Activated naive CD8-positive, alpha-beta T cell treated with anti-CD3 and anti-CD28 coated beads, Interleukin-2, amount 10 ng/mL, durations not matched to agents 7 days and 5 days (primary cell): ENCODE measurements at places on chromosomes 4 and X. TPM values are rescaled to one million over a fixed set of nuclear protein-coding genes. Genes with fewer than 3 reads are reported as not detected.

- no peaks in the 10 kb centered on the region for H3K36me3 ChIP-seq
- H3K27ac ChIP-seq, result no peak overlapping the region
- no peak for DNase-seq
- no peak overlapping the region for H3K4me3 ChIP-seq
- H3K4me1 ChIP-seq, result no peaks in the 10 kb centered on the region
Measured at GRCh38 chr4:172666711-172667368, 501.8 kb upstream of the GALNT7 start.

GRCh38 chr4:15438939-15439524 lies 11.2 kb downstream of the C1QTNF7 start:
- H3K27me3 ChIP-seq, result no peaks in the 10 kb centered on the region
- H3K27ac ChIP-seq, result no peak overlapping the region
- no peak overlapping the region for H3K4me3 ChIP-seq
- H3K36me3 ChIP-seq, result no peaks in the 10 kb centered on the region
- H3K4me1 ChIP-seq, result no peaks in the 10 kb centered on the region

- H3K4me1 ChIP-seq, result no peaks in the 10 kb centered on the region
- no peaks in the 10 kb centered on the region for H3K27me3 ChIP-seq
- H3K4me3 ChIP-seq, result no peak overlapping the region
- DNase-seq, result no peak
- H3K27ac ChIP-seq, result no peak overlapping the region
Measured at GRCh38 chrX:118652717-118653116, 74.7 kb upstream of the IL13RA1 start.

DNA sequence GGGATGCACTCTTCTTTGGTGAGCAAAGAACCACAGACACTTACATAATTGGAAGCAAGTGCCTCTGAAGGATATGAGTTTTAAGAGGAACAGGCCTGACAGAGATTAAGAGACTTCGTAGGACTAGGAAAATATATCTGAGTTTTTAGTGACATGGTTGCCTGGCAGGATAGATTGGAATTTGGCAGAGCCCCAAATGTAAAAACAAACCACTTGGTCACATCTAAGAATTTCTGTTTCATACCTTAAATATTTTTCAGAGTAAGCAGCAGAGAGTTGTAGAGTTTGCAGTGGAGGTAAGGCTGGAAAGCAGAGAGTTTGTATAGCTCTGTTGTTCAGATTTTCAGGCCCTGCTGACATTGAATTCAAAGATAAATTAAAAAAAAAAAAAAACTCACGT lies 150.1 kb upstream of the MAGEB2 start:
- H3K4me1 ChIP-seq, result no peaks in the 10 kb centered on the region
- no peaks in the 10 kb centered on the region for H3K27me3 ChIP-seq

DNA sequence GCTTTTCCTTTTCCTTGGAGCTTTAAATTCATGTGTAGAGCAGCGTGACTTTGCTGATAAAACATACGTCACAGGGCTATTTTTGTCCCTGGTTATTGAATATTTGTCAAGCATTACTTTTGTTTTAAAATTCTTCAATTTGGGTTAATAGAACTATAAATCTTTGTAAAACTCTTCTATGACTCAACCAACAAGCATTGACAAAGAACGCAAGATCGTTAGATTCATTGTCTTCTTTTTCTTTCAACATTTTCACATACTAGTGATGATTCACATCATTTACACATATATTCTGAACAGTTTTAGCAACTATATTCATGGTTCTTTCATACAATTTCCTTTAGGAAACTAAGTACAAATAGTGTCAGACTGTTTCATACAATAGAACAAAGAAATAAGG lies 72.0 kb upstream of the GPM6A start:
- H3K4me1 ChIP-seq, result no peaks in the 10 kb centered on the region
- no peak overlapping the region for H3K4me3 ChIP-seq
- no peaks in the 10 kb centered on the region for H3K27me3 ChIP-seq
- H3K27ac ChIP-seq, result no peak overlapping the region
- DNase-seq, result no peak

Gene CENPVL2
- not detected for total RNA-seq

Gene ARMCX1
- 0.72 TPM for total RNA-seq

Gene PPAT
- 22.4 TPM for total RNA-seq

Gene TMEM128
- 18.4 TPM for total RNA-seq

GRCh38 chr4:74904509-74905065 lies 28.3 kb upstream of the PARM1 start:
- no peaks in the 10 kb centered on the region for H3K4me1 ChIP-seq
- H3K27ac ChIP-seq, result no peak overlapping the region
- DNase-seq, result no peak
- H3K36me3 ChIP-seq, result no peaks in the 10 kb centered on the region

Gene ADH1C
- not detected for total RNA-seq

GRCh38 chr4:104493081-104493831 lies 1.4 kb downstream of the CXXC4 start:
- peaks cover 1% of the 10 kb centered on the region for H3K36me3 ChIP-seq
- H3K4me3 ChIP-seq, result no peak overlapping the region
- peaks cover 85% of the 10 kb centered on the region for H3K27me3 ChIP-seq
- no peak for DNase-seq

Gene CPEB2
- total RNA-seq, result 14.7 TPM

DNA sequence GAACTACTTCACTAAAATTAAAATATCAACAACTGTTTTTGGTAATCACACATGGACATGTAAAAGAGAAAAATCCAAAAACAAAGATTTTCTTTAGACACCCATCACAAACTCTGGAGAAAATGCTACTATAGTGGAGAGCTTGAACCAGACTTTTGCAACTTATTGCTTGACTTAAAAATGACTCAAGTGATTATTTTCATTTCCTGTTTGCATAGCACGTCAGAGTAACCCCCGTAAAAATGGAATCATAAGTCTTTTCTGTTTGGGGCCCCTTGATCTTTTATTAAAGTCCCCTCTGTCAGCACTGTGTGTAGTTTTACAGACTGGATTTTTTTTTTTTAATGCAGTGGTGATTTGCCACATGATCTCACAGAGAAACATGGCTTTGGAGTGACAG lies 79.5 kb downstream of the PRKG2 start:
- no peaks in the 10 kb centered on the region for H3K4me1 ChIP-seq
- no peak overlapping the region for H3K27ac ChIP-seq
- peaks cover 2% of the 10 kb centered on the region for H3K27me3 ChIP-seq
- H3K4me3 ChIP-seq, result no peak overlapping the region
- DNase-seq, result no peak

- DNase-seq, result no peak
- no peaks in the 10 kb centered on the region for H3K27me3 ChIP-seq
- no peak overlapping the region for H3K4me3 ChIP-seq
Measured at GRCh38 chrX:120672841-120673530, 43.1 kb upstream of the C1GALT1C1 start.

- no peaks in the 10 kb centered on the region for H3K4me1 ChIP-seq
- H3K36me3 ChIP-seq, result peaks cover 4% of the 10 kb centered on the region
- H3K27ac ChIP-seq, result no peak overlapping the region
- no peak for DNase-seq
- H3K27me3 ChIP-seq, result no peaks in the 10 kb centered on the region
Measured at GRCh38 chr4:79964400-79965211, 108.4 kb downstream of the ANTXR2 start.

Gene CWH43
- not detected for total RNA-seq

Gene CXCL13
- not detected for total RNA-seq

- no peak overlapping the region for H3K27ac ChIP-seq
- no peaks in the 10 kb centered on the region for H3K4me1 ChIP-seq
- no peak for DNase-seq
- H3K27me3 ChIP-seq, result no peaks in the 10 kb centered on the region
- H3K4me3 ChIP-seq, result no peak overlapping the region
- H3K36me3 ChIP-seq, result no peaks in the 10 kb centered on the region
Measured at GRCh38 chr4:182644683-182645050, 272.5 kb downstream of the DCTD start.

Gene NXF2B
- total RNA-seq, result not detected

Gene MAGEA10
- not detected for total RNA-seq

DNA sequence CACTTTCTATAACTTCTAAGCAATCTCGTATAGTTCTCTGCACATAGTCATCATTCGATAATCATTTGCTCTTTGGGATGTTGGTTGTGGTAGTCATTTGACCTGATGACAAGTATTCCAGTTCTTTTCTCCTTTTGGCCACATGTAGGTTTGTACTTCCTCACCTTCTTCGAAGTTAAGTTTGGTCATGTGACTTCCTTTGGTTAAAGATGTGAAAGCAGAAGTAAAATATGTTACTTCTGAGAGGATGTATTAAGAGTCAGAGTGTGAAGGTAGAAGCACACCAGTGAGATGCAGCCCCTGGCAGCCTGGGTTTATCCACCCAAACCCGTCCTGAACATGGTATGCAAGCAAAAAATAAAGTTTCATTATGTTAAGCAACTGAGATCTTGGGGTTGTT lies 48.9 kb upstream of the ZNF518B start:
- peaks cover 5% of the 10 kb centered on the region for H3K4me1 ChIP-seq
- H3K27me3 ChIP-seq, result no peaks in the 10 kb centered on the region
- no peak overlapping the region for H3K27ac ChIP-seq
- H3K4me3 ChIP-seq, result no peak overlapping the region
- DNase-seq, result no peak

DNA sequence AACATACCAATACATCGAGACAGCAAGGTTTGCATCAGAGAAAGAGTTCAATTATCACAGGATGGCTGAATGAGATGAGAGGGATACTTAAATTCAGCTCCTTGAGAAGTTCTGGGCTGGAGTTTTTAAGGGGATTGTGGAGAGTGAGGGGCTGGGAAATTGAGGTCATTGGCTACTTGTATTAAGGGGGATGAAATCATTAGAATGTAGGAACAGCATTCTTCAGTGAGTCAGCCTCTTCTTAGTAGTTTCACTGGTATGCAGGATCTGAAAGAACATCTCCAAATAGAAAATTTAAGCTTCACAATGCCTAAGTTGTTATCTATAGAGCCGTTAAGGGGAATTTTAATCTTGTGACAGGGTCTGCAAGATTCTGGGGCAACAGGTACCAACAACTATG lies 211.6 kb upstream of the TAPT1 start:
- H3K27ac ChIP-seq, result no peak overlapping the region
- H3K36me3 ChIP-seq, result no peaks in the 10 kb centered on the region
- no peak for DNase-seq
- H3K4me1 ChIP-seq, result no peaks in the 10 kb centered on the region

DNA sequence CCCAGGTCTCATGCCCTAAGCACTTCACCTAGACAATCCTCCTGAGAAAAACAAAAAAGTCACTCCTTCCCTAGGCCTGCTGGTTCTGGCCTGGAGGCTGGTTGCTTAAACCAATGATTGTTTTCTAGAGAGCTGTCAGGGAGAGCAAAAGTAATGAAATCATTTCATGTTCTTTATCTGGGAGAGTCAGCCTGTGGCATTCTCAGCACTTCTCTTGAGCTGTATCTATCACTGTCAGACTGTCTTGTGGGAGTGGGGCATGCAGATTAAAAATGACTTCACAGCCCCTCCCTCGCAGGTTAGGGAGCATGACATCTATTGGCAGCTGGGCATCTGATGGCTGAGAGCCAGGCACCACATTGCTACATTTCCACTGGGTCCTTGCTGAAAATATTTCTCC lies 20.4 kb upstream of the TMEM154 start:
- H3K4me1 ChIP-seq, result peaks cover 14% of the 10 kb centered on the region
- peaks cover 4% of the 10 kb centered on the region for H3K27me3 ChIP-seq
- no peak for DNase-seq
- no peak overlapping the region for H3K27ac ChIP-seq
- H3K36me3 ChIP-seq, result peaks cover 3% of the 10 kb centered on the region

DNA sequence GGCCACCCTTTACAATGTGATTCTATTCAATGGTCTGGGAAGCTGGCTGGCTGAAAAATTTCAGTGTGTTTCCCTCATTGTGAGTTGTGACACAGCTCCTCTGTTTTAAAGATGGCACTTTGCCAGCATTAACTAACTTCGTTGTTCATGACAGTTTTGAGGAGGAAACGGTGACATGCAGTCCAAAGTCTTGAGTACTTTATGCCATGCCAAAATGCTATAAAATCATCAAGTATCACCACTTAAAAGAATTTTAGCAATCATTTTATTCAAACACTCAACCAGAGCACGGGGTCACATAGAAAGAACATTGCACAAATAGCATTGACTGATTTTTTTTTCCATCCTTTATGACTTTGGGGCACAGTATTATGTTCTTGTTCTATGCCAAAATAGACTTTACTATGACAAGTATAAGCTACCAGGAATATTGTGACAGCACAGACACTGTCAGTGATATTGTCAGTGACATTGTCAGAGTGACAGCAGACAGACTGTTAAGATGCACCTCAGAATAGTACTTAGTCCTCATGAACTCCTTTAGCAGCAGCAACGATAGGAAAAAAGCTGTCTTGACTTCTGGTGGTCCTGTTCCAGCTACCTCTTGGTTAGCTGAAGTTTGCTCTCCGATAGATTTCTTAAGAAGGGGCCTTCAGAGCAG lies 46.7 kb downstream of the CXCL13 start:
- H3K27me3 ChIP-seq, result peaks cover 5% of the 10 kb centered on the region
- H3K27ac ChIP-seq, result no peak overlapping the region
- H3K36me3 ChIP-seq, result no peaks in the 10 kb centered on the region
- no peak for DNase-seq
- H3K4me3 ChIP-seq, result no peak overlapping the region

- H3K36me3 ChIP-seq, result no peaks in the 10 kb centered on the region
- H3K27me3 ChIP-seq, result no peaks in the 10 kb centered on the region
- no peak for DNase-seq
- H3K27ac ChIP-seq, result no peak overlapping the region
- no peak overlapping the region for H3K4me3 ChIP-seq
Measured at GRCh38 chr4:167218022-167218608, 16.2 kb downstream of the SPOCK3 start.

- peaks cover 27% of the 10 kb centered on the region for H3K27me3 ChIP-seq
- no peaks in the 10 kb centered on the region for H3K4me1 ChIP-seq
- no peak for DNase-seq
Measured at GRCh38 chr4:41646862-41647261, 101.7 kb downstream of the PHOX2B start.

- peaks cover 16% of the 10 kb centered on the region for H3K4me1 ChIP-seq
- no peak overlapping the region for H3K4me3 ChIP-seq
- H3K27ac ChIP-seq, result no peak overlapping the region
- DNase-seq, result peak; percentile 31
Measured at GRCh38 chrX:132737743-132738142, 220.7 kb downstream of the HS6ST2 start.

DNA sequence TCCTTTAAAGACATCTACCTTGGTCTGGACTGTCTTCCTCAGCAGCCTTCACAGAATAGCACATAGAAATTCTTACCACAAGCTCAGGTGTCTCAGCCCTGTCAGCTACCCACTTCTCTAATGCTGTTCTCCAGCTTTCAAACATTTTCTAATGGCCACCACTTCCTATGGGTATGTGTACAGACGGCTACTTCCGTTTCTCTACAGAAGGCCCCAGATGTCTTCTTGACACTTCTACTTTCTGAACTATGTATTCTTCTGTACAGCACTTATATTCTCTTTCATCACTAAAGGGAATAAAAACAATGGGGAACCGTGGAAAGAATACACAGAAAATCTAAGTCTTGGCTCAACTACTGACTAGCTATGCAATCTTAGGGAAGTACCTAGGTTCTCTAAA lies 13.3 kb downstream of the OPHN1 start:
- H3K27me3 ChIP-seq, result no peaks in the 10 kb centered on the region
- H3K4me1 ChIP-seq, result peaks cover 2% of the 10 kb centered on the region
- no peak overlapping the region for H3K27ac ChIP-seq
- DNase-seq, result no peak

- H3K4me1 ChIP-seq, result no peaks in the 10 kb centered on the region
- no peaks in the 10 kb centered on the region for H3K36me3 ChIP-seq
- no peak overlapping the region for H3K4me3 ChIP-seq
- no peak overlapping the region for H3K27ac ChIP-seq
- no peak for DNase-seq
Measured at GRCh38 chr4:185744488-185744862, 67.5 kb downstream of the SORBS2 start.

GRCh38 chrX:140342410-140342809 lies 162.5 kb downstream of the SOX3 start:
- H3K36me3 ChIP-seq, result no peaks in the 10 kb centered on the region
- H3K4me3 ChIP-seq, result no peak overlapping the region
- no peaks in the 10 kb centered on the region for H3K27me3 ChIP-seq
- no peak overlapping the region for H3K27ac ChIP-seq
- no peaks in the 10 kb centered on the region for H3K4me1 ChIP-seq

Gene CT55
- not detected for total RNA-seq
